Effector memory CD8-positive, alpha-beta T cell (primary cell): ENCODE measurements at places on chromosomes 3 and 15.
A peak's percentile ranks its signal among the peaks of the same experiment; 100 is the strongest.

- DNase-seq = no peak
- H3K36me3 ChIP-seq = peaks cover 27% of the 10 kb centered on the region
- no peaks in the 10 kb centered on the region for H3K27me3 ChIP-seq
These were observed 12.4 kb downstream of the IREB2 start for GRCh38 chr15:78450285-78450858.

DNA sequence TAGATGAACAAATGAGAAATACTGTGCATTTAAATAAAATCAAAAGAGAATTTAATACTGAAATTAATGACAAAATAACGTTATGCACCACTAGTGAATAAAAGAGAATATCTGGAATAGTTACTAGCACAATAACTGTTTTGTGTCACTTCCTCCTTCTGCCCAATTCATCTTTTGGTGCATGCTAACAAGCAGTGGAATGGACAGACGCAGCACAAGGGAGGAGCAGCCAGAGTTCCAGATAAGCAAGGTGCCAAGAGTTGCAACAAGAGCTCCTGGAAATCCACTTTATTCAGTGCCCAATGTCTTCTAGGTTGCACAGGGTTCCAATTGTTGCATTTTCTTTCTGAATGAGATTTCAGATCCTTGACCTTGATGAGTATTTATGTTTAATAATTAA, 66.5 kb upstream of the PLXND1 start:
- H3K27ac ChIP-seq = no peak overlapping the region
- H3K4me3 ChIP-seq = no peak overlapping the region
- no peaks in the 10 kb centered on the region for H3K27me3 ChIP-seq
- DNase-seq = no peak
- peaks cover 5% of the 10 kb centered on the region for H3K36me3 ChIP-seq

- no peak overlapping the region for H3K4me3 ChIP-seq
- H3K27me3 ChIP-seq = peaks cover 11% of the 10 kb centered on the region
- H3K4me1 ChIP-seq = no peaks in the 10 kb centered on the region
- H3K36me3 ChIP-seq = no peaks in the 10 kb centered on the region
These were observed 147.9 kb upstream of the CTDSPL start for GRCh38 chr3:37713818-37714204.

DNA sequence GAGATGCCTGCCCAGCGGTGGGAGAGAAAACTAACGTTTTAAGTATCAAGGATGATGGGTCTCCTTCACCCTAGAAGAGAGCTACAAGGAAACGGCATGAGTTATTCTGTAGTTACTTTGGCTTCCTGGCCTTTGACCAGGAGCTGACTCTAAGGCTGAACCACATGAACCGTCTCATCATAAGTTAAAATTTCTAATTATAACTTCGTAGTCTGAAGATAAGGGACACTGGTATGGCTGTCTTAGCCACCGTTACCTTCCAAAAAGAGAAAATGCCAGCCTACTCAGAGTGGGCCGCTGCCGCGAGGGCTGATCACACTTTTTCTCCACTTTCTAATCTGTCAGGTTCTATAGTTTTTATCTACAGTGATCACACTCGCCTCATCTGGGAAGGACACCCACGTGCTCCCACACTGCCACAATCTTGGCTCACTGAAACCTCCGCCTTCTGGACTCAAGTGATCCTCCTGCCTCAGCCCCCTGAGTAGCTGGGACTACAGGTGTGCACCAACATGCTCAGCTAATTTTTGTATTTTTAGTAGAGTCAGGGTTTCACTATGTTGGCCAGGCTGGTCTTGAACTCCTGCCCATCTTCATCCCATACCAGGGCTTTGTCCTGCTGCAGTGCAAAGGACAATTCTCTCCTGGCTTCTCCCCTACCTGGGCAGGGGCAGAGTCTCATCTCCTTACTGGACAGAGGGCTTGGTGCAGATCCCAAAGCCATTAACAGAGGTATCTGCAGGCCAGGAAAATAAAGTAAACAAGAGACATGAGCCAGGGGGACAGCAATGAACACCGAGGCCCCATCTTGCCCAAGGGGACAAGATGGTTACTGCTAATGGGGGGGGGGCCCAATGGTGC, 73.4 kb downstream of the RFTN1 start:
- DNase-seq = no peak
- H3K4me3 ChIP-seq = no peak overlapping the region
- H3K27ac ChIP-seq = peak overlapping the region; percentile 46
- H3K27me3 ChIP-seq = no peaks in the 10 kb centered on the region
- H3K36me3 ChIP-seq = peaks cover 7% of the 10 kb centered on the region
- H3K4me1 ChIP-seq = peaks cover 39% of the 10 kb centered on the region

DNA sequence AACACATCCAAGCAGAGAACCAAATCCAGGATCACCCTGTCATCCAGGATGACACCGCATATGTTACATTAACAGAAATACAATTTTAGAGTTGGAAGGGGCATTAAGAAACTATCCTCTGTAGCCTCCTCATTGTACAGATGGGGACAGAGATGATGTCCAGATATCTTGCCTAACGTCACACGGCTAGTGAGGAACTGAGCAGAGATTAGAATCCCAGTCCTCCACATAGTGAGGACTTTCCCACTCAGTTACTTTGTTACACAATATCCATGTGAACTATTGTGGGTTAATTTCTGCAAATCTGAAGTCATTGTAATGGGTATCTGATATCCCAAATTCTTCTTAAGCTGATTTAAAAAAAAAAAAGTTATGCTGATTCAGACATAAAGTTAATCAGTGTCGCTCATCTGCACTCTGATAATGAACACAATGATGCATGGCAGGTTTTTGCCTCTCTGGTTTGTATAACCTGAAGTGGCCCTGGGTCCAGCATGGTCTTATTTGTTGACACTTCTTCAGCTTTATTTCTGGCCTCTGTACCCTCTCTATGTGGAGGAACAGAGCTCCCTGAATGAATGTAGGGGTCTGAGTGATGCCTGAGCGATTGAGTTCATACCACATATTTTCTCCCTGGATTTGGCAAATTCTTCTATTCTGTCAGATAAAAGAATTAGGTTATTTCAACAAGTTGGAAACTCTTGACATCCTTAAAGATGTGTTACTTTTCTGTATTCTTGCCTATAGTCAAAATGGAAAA, 76.0 kb upstream of the LIMD1 start:
- H3K36me3 ChIP-seq = peaks cover 48% of the 10 kb centered on the region
- no peak overlapping the region for H3K4me3 ChIP-seq
- DNase-seq = no peak
- H3K4me1 ChIP-seq = no peaks in the 10 kb centered on the region
- H3K27ac ChIP-seq = no peak overlapping the region

DNA sequence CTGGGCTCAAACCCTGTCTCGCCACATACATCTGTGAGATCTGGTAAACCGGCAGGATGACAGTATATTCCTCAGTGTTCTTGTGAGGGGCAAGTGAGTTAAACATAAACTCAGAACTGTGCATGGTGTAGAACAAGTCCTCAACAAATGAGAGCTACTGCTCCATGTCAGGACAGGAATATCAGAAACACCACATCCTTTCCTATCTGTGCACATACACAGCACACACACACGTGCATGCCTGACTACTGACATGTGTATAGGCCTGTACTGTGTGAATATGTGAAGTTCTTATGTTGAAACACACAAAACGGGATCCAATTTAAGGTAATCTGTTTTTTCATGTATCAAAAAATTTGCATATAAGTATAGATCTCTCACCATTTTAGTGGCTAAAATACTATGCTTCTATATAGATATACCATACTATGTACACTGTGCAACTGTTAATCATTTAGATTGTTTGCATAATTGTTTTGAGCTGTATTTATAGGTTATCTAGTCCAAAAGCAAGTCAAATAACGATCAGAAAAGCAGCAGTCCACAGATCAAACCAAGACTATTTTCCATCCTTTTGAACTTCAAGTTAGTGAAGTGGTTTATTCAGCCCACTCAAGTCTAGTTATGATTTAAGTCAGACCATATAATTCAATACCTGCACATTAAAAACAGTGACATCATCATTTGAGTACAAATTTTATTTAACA, 44.8 kb downstream of the CCR4 start:
- no peaks in the 10 kb centered on the region for H3K36me3 ChIP-seq
- DNase-seq = no peak
- H3K27me3 ChIP-seq = no peaks in the 10 kb centered on the region
- peaks cover 41% of the 10 kb centered on the region for H3K4me1 ChIP-seq

DNA sequence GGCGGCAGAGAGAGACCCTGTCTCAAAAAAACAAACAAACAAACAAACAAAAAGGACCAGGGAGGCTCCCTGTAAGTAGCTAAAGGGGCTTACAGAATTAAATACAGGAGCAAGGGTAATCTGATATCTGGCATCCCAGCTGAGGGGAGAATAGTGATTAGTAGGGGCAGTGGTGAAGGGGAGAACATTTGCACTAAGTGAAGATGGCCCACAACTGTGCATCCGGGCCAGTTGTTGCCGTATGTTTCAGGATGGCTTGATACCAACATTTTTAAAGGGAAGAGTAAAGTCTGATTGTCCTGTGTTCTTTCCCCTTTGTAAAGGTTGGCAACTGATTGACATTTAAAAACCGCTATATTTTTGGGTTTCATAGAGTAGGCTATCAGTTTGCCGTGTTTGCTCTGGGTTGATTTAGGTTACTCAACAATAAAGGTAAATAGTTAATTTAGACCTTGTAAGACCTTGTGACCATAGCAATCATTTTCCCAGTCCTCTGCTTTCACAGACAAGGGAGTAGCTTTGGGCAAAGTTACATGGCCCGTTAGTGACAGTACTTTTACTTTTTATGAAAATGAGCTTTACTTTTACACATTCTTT, 167.8 kb downstream of the PTPRG start:
- H3K27me3 ChIP-seq = no peaks in the 10 kb centered on the region
- no peaks in the 10 kb centered on the region for H3K36me3 ChIP-seq
- no peaks in the 10 kb centered on the region for H3K4me1 ChIP-seq
- no peak overlapping the region for H3K4me3 ChIP-seq
- DNase-seq = no peak

- no peaks in the 10 kb centered on the region for H3K27me3 ChIP-seq
- DNase-seq = no peak
- H3K36me3 ChIP-seq = peaks cover 58% of the 10 kb centered on the region
- no peak overlapping the region for H3K4me3 ChIP-seq
- H3K27ac ChIP-seq = peak overlapping the region; percentile 44
These were observed 8.4 kb downstream of the ST6GAL1 start for GRCh38 chr3:186938716-186939115.

DNA sequence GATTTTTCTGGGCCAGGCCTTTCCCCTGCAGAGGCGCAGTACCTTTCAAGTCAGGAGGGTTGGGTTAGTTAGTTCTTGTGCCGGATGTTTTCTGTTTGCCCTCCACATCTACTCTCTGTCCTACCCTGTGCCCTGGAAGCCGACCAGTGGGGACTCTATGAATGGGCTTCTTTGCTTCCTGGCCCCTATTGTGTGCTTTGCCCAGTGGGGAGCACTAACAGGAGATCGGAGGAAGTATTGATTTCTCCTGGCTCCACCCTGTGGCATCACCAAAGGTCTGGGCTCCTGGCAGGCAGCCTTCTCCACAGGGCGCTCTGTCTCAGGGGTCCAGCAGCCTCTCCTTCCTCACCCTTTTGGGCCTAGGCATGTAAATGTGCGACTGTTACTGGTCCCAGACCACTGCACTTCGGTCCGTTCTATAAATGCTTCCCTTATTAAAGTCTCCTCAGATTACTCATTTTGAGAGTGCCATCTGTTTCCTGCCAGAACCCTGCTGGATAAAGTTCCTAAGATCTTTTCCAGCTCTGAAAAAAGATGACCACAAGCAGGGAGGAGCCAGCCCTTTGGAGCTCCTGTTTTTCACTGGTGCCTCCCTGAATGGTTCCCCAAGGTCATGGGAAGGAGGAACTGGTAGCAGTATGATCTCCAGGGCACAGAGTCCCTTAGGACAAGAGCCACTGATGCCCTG, 44.5 kb downstream of the CTDSPL start:
- DNase-seq = no peak
- H3K4me3 ChIP-seq = no peak overlapping the region
- no peak overlapping the region for H3K27ac ChIP-seq
- H3K36me3 ChIP-seq = no peaks in the 10 kb centered on the region
- peaks cover 22% of the 10 kb centered on the region for H3K27me3 ChIP-seq
- H3K4me1 ChIP-seq = peaks cover 12% of the 10 kb centered on the region

DNA sequence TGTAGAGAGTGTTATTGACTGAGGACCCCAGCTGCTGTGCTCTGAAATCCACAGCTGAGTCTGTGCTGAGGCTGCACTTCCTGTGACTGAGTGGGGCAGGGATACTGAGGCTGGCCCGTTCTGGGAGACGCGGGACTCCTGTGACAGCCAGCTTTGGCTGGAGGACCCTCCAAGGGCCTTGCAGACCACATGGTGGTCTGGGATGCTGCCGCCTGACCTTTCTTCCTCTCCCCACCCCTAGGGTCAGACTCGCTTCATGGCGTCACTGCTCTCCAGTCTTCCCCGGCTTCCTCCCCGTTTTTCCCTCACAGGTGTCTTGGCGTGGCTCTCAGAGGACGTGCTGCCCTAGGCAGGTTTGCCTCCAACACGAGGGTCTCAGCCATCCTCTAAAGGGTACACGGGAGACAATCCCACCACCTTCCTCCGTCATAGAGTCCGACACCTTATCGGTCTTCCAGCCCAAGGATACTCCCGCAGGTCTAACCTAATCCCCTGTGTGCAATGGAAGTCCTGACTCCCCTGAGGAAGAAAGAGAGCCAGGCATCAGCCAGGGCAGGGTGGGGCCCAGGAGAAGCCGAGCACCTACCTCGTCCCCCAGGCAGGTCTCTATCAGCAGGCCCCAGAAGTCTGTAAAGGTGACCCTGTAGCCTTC, 19.9 kb upstream of the EHD4 start:
- no peak overlapping the region for H3K27ac ChIP-seq
- H3K27me3 ChIP-seq = peaks cover 7% of the 10 kb centered on the region
- DNase-seq = no peak
- no peak overlapping the region for H3K4me3 ChIP-seq

GRCh38 chr3:68866157-68866556, 66.2 kb downstream of the TAFA4 start:
- H3K4me3 ChIP-seq = no peak overlapping the region
- H3K4me1 ChIP-seq = no peaks in the 10 kb centered on the region
- no peak for DNase-seq

GRCh38 chr3:150843241-150843640, 62.0 kb downstream of the MINDY4B start:
- no peak overlapping the region for H3K4me3 ChIP-seq
- DNase-seq = no peak
- H3K36me3 ChIP-seq = no peaks in the 10 kb centered on the region
- H3K27ac ChIP-seq = no peak overlapping the region
- H3K4me1 ChIP-seq = no peaks in the 10 kb centered on the region

GRCh38 chr15:29364426-29365078, 94.9 kb upstream of the NSMCE3 start:
- no peak for DNase-seq
- H3K27me3 ChIP-seq = peaks cover 19% of the 10 kb centered on the region
- H3K27ac ChIP-seq = no peak overlapping the region
